ENCODE measurements at places on chromosomes 5 and 9. TPM values are rescaled to one million over a fixed set of nuclear protein-coding genes. Genes with fewer than 3 reads are reported as not detected.

Gene REXO4
- polyA plus RNA-seq, result 29.1 TPM

Gene C9orf50
- 1.2 TPM for polyA plus RNA-seq

Gene LHX6
- polyA plus RNA-seq, result 4.5 TPM

Gene DMRTA1
- polyA plus RNA-seq, result 1.7 TPM

Gene TNC
- polyA plus RNA-seq, result 331 TPM

Gene PCDH1
- 23.9 TPM for polyA plus RNA-seq

Gene ANKRD18B
- polyA plus RNA-seq, result 0.93 TPM

Gene SCGB3A2
- not detected for polyA plus RNA-seq

Gene DHFR
- polyA plus RNA-seq, result 54.7 TPM

Gene CSNK1A1
- 182 TPM for polyA plus RNA-seq

Gene SPATA6L
- polyA plus RNA-seq, result 4.6 TPM

Gene RNF180
- 9.0 TPM for polyA plus RNA-seq

Measured in renal pelvis (tissue), 12 donors.